NCI-H2081 (cell line): ENCODE measurements at places on chromosomes 6 and 20.

- DNase-seq: no peak
Measured at GRCh38 chr20:13625304-13625979, 13.3 kb downstream of the TASP1 start.

- DNase-seq: no peak
Measured at GRCh38 chr20:10448270-10449156, 13.4 kb downstream of the SLX4IP start.

- DNase-seq: no peak
Measured at GRCh38 chr20:43430265-43431133, 27.2 kb upstream of the SRSF6 start.

GRCh38 chr6:67606906-67607828 lies 1027.9 kb upstream of the ADGRB3 start:
- DNase-seq: peak; percentile 97

- DNase-seq: no peak
Measured at GRCh38 chr20:50392138-50392866, 117.9 kb upstream of the PTPN1 start.

DNA sequence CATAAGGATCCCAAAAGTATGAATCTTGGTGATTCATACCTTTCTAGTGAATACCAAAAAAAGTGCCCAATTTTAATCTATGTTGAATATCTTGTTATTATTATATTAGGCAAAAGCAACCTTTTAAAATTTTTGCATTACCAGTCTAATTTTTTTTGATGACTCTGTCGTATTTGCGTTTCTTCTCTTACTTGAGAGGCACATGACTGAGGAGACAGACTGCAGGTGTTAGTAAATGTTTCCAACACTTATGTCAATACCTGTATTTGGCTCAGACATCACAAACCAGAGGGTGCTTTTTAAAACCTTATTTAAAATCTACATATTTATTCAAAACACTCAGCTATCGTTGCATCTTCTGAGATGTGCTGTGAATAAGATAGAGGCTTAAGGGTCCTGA lies 27.1 kb downstream of the ID4 start:
- no peak for DNase-seq

DNA sequence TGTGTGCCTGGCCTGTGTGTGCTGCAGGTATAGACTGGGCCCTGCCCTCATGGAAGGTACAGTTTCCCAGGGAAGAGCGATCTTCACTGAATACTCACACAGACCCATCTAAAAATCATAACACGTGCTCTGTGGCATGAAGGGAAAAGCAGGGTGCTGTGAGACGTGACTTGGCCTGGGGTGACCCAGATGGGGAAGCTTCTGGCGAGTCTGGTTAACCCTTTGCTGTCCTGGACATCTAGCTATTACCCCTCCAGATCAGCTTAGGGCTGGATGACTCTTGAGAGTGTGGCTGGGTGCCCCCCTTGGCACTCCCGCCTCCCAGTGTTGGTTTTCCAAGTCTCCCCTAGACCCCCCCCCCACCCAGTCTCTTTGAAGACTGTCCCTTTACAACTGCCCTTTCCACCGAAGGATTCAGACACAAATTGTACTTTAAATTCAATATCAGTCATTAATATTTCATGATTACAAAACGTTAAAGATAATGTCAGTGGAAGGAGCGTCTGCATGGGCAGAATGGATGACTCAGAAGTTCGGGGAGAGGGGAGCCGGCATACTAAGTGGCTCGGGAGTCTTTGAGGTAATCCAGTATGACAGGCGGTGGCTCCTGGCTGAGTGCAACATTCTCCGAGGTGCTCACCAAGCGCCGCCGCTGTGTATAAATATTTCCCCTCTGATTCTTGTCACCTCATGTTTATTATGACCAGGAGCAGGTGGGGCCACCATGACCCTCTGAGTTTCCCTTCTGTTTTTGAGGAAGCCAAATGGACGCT lies 77.3 kb downstream of the CD40 start:
- DNase-seq: no peak

GRCh38 chr6:35497571-35498421 lies 917 bp upstream of the TEAD3 start:
- DNase-seq: no peak

- no peak for DNase-seq
Measured at GRCh38 chr6:17446713-17447112, 53.3 kb downstream of the CAP2 start.

DNA sequence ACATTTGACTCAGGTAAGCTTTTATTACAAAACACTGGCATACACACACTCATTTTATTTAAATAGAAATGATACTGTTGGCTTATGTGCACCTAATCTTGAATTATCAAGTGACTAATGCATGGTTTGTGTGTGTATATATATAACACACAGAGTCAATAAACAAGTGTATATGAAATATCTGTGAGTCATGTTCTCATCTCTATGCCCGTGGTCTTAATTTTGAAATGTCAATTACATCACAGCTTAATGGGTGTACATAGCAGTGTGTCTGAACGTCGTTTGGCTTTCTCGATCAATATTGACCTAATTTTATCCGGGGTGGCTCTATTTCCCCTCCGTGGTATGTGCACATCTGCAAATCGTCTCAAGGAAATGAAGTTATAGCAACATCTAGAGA lies 104.0 kb upstream of the ZFP64 start:
- no peak for DNase-seq

DNA sequence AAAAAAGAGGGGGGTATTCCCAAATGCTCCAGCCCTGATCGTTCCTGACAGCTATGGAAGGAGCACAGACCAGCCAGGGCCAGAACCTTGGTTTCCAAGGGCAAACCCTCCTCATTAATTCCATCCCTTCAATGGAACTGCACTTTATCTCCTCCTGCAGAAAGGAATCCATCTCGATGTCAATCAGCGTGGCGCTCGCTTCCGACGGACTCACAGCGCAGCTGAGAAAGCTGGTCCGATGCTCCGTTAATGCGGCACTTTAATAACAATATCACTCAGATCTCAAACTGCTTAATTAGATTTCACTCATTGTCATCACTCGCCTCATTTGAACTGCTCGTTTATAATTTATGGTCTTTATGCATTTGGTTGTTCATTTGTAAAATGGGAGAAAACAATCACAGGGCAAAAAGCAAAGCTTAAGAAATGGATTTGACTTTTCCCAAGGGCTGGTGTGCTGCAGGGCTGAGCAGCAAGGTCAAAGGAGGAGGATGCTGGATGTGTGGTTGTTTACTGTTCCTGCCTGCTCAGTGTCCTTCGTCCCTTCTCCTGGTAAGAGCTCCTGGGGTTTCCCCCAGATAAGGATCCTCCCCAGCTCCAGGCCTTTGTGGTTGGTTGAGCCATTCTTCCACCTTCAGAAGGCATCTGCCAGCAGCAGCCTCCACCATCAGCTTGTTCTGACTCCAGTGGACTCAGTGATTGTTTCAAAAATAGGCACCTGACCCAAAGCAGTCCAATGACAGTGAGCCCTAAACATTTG lies 152.7 kb downstream of the ANKRD60 start:
- no peak for DNase-seq

DNA sequence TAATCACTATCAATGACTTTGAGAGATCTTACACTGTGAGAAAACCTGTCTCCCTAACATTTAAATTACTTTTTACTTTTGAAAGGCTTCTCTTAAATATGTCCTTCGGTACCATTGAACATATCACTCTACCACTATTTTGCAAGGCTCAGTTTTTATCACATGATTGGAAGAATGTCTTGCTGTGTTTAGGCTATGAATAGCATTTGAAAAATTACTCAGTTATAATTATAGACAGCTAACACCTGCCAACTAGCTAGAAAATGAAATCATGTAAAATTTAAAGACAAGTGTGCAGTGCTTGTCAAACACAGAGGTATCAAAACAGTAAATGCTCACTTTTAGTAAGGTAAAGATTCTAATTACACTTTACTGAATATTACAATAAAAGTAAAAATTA lies 11.0 kb downstream of the SESN1 start:
- no peak for DNase-seq

DNA sequence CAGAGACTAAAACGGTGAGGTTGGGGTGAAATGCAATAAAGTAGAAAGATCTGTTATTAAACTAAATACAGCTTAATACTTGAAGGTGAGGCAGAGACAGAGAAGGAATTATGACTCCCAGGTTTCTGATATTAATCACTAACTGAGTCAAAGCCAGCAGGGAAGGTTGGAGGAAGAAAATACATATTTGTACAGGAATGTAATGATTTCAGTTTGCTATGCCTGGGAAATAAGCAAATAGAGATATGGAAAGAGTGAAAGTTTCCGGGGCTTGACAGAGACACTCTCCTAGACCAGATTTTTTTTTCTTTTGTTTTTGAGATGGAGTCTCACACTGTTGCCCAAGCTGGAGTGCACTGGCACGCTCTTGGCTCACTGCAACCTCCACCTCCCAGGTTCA lies 76.8 kb downstream of the PTPRK start:
- DNase-seq: no peak

DNA sequence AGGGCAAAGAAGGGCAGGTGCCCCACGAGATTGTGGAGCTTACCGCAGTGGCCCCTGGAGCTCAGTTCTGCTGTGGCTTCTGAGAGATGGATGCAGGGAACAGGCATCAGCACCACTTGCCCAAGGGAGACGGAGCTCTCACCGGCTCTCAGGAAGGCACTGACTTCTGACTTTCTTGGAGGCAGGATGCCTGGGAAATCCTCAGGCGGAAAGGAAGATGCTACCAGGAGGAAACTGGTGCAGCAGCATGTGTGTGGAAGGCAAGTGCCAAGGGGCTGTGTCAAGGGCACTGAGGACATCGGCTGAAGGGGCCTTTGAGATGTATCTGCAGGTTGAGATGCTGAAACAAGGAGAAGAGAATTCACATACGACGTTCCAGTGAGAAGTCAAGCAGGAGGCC lies 64.0 kb downstream of the FOXA2 start:
- DNase-seq: no peak

GRCh38 chr6:33839399-33840047 lies 35.7 kb upstream of the MLN start:
- DNase-seq: no peak

- peak; percentile 77 for DNase-seq
Measured at GRCh38 chr6:4134841-4135664, at the start of gene ECI2. TSS of gene ECI2 (minus strand) at chr6:4135575. CDS start at chr6:4135560, 15 bp downstream.

- DNase-seq: no peak
Measured at GRCh38 chr6:158286413-158286812, 25.9 kb upstream of the TULP4 start.

DNA sequence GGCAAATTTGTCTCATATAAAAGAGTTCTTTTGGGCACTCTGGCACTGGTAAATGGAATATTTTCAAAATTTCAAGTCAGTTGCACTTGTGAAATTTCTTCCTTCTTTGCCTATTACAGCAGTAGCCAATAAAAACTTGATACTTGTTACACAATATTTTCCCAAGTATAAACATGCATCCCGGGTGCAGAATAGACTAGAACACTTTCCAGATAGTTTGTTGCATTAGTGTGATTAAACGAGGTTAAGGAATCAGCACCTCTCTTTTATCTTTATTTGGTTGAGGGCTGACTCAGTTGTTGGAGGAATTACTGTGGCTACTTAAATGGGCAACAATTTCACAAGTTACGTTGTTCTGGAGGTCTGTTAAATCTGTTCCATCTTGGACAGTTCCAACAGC lies 467.5 kb downstream of the CDKAL1 start:
- no peak for DNase-seq

- DNase-seq: no peak
Measured at GRCh38 chr6:167058261-167058660, 59.1 kb downstream of the CEP43 start.

- no peak for DNase-seq
Measured at GRCh38 chr6:138544501-138544900, 45.2 kb upstream of the NHSL1 start.

DNA sequence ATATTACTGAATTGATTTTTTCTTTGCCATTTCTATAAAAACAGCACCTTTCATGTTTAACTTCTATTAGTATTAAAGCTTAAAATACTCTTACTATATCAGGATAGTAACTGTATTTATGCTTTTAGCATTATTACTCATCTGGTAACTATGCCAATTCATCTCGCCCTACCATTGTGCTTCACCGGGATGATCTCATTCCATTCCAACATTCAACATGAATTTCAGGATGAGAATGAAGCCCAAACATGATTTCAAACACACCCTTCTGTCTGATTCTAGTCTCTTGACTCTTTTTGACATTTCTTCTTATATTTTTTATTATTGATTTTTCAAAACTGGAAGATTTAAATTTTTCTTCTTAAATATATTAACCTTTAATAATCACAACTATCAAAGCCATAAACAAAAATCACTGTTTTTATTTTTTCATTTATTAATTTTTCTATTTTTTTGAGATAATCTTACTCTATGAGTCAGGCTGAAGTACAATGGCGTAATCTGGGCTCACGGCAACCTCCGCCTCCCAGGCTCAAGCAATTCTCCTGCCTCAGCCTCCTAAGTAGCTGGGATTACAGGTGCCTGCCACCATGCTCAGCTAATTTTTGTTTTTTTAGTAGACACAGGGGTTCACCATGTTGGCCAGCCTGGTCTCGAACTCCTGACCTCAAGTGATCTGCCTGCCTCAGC lies 46.7 kb downstream of the GJA1 start:
- DNase-seq: no peak

GRCh38 chr20:50009521-50010454 lies 27.0 kb downstream of the SNAI1 start:
- DNase-seq: no peak

GRCh38 chr20:13271098-13271497 lies 50.0 kb downstream of the ISM1 start:
- DNase-seq: no peak

GRCh38 chr20:20888266-20888656 lies 175.8 kb upstream of the RALGAPA2 start:
- DNase-seq: no peak

- DNase-seq: no peak
Measured at GRCh38 chr6:143531720-143532499, 20.4 kb upstream of the FUCA2 start.

DNA sequence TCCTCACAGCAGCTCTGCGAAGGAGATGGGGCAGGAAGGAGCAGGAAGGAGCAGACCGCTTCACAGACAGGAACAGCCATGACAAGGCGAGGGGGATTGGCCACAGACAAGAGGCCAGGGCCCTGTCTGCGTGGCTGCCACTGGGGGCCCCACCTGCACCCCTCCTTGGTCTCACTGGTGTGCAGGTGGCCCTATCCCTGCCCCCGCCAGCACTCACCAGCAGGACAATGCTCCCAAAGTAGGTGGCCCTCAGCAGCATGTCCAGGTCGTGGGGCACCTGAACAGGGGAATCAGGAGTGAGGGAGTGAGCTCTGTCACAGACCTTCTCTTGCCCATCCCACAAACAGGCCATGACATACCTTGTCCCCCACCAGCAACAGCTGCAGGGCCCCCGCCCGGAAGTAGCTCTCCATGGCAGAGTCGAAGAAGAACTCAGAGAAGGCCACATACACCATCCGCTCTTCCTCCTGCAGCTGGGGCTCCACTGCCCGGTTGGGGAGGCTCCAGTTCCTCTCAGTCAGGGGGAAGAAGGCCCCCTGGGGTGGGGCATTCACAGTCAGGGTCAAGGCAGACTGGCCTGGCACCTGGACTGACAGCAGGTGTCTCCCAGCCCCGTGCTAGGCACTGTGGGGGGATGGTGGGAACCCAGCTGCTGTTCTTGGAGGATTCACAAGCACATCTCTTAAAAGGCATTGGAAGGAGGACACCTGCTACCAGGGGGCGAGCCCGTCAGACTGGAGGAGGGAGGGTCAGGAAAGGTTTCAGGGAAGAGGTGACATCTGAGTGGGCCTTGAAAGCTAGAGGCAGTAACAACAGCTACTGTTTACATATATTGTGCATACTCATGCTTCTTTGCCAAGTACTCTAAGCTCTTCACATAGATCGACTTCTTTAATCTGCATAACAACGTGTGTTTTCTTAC lies 7.1 kb downstream of the PLTP start:
- no peak for DNase-seq

GRCh38 chr6:113055061-113055460 lies 707.9 kb downstream of the RFPL4B start:
- DNase-seq: no peak

- DNase-seq: peak; percentile 4
Measured at GRCh38 chr6:13278164-13278563, 50.2 kb downstream of the TBC1D7 start.
